ENCODE measurements at places on chromosomes 4 and X. TPM values are rescaled to one million over a fixed set of nuclear protein-coding genes. Genes with fewer than 3 reads are reported as not detected.
A peak's percentile ranks its signal among the peaks of the same experiment; 100 is the strongest.

DNA sequence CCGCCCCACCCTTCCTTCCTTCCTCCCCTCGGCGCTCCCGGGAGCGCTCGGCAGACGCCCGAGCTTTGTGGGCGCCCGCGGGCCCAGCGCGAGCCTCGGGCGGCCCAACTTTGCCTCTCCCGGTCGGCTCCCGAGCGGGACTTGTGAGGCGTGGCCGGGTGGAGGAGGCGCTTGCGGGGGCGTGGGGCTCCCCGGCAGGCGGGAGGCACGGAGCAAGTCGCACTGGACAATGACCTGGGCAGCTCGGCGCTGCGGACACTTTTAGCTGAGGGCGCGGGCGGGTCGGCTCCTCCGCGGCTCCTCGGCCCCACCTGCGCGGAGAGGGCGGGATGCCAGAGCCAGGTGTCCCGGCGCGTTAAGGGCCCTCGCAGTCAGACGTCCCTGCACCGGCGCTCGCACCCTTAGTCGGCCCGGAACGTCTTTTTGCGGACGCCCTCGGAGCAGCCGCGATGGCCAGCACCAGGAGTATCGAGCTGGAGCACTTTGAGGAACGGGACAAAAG lies 385 bp downstream of the DCLK2 start:
- no peak overlapping the region for H3K27ac ChIP-seq
- peak overlapping the region; percentile 43 for H3K4me3 ChIP-seq
- peaks cover 72% of the 10 kb centered on the region for H3K27me3 ChIP-seq
- DNase-seq, result peak; percentile 14
- peaks cover 2% of the 10 kb centered on the region for H3K4me1 ChIP-seq

CCDC120 gene
- 3.7 TPM for total RNA-seq

DNA sequence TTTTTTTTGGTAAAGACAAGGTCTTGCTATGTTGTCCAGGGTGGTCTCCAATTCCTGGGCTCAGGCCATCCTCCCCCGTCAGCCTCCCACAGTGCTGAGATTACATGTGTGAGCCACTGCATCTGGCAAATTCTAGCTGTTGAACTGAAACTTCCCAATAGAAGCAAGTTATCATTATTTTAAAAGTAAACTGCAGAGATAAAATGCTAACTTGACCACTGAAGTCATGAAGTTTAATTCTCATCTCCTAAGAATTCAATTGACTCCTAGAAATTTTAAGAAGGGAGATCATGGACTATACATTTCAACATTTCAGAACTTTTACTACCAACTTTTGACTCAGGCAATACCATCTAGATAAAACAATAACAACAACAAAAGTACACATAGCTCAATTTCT lies 11.7 kb upstream of the EXOSC9 start:
- H3K36me3 ChIP-seq, result no peaks in the 10 kb centered on the region
- H3K27ac ChIP-seq, result no peak overlapping the region
- DNase-seq, result no peak
- H3K27me3 ChIP-seq, result peaks cover 42% of the 10 kb centered on the region
- H3K4me1 ChIP-seq, result peaks cover 8% of the 10 kb centered on the region
- H3K4me3 ChIP-seq, result no peak overlapping the region

IL1RAPL2 gene
- not detected for total RNA-seq

All from activated naive CD8-positive, alpha-beta T cell treated with anti-CD3 and anti-CD28 coated beads for 36 hours (primary cell).